ENCODE measurements at places on chromosomes 1 and 21.

DNA sequence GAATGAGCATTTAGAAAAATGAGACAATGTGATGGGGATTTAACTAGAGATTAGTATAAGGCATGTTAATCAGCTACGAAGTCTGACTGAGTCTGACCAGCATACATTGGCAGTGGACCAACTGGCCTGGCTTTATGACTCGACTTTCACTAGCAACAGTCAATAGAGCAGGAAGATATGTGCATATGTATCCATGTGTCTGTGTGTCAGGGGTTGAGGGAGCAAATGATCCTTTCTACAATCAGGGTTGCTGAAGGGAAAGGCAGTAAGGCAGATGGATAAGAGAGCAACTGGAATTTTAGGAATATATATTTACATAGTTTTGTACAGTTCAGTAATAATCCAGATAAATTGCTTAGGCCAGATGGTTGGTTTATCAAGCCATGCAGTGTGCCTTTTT lies 645.6 kb downstream of the PLA2G4A start:
- DNase-seq: no peak

DNA sequence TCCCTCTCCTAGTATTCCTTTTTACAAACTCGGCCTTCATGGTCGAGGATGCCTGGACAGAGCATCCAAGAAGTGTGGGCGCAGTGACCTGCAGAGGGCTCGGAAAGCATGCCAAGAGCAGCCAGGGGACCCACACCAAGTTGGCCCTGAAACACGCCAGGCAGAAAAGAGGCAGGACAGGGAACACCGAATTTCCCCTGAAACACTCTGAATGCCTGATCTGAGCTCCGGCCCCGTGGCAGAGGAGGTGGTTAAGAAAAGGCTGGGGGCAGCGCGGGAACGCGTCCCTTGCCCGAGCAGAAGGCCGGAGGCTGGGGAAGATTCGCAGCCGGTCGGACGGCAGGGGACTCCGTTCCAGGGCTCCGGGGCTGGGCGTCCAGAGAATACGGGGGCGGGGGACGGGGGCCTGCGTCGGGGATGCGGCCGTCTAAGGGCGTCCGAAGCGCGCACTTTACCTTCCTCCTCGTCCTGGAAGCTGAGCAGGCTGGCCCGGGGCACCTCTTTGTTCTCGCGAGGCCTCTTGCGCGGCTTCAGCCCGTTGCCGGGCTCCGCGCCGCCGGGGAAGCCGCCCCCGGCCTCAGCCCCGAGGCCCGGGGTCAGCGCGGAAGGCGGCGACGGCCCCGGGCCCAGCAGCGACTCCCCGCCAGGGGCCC lies 558 bp downstream of the PAXBP1 start:
- peak; percentile 47 for DNase-seq

- no peak for DNase-seq
Measured at GRCh38 chr21:31479714-31480113, 135.7 kb upstream of the TIAM1 start.

DNA sequence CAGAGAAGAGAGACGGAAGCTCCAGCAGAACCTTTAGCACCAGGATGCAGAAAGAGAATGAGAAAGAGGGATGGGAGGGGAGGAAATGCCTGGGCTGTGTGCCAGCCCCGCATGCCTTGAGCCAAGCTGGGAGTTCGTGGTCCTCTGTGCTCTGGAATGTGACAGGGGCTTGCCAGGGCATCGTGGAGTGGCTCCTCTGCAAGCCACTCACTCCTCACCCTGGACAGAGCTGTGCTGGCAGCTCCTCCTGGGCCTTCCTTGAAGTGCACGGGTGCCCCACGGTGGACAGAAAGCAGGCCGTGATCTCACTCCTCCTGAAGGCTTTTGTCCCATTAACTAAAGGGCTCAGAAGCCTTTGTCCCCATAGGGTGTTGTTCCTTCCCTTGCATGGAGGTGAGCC lies 34.8 kb upstream of the PRELP start:
- DNase-seq: no peak

GRCh38 chr1:19644681-19645410 lies 735 bp downstream of the NBL1 start:
- peak; percentile 57 for DNase-seq

DNA sequence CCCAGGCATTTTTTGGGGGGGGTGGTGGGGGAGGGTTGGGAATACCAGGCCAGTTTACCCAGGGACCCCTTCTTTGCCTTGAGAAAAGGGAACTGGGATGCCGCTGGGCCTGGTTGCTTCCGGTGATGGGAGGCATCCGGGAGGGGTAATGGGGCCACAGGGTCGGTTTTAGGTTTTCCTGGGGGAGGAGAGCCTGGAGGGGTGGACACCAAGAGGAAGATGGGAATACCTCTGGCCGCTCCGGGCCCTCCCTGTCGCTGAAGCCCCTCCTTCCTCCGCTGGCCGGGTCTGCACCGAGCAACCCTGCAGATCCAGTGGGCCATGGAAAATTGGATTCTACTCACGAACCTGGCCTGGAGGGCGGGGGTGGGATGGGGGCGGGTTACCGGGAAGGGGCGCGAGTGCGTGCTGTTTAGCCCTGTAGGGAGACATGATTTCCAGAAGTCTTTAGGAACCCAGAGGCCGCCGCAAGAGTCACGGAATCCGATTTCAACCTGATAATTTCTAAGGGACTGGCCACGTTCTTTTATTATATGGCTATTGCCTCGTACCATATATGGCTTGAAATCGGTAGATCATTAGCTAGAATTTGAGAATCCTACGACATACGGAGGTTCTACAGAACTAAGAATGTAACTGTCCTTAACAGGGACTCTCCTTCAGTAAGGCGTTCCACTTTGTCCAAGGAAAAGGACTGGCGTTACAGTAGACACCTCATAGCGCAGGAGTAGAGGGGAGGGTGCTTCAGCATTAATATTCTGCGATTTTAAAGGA lies 749 bp downstream of the AKIRIN1 start:
- DNase-seq: peak; percentile 13

DNA sequence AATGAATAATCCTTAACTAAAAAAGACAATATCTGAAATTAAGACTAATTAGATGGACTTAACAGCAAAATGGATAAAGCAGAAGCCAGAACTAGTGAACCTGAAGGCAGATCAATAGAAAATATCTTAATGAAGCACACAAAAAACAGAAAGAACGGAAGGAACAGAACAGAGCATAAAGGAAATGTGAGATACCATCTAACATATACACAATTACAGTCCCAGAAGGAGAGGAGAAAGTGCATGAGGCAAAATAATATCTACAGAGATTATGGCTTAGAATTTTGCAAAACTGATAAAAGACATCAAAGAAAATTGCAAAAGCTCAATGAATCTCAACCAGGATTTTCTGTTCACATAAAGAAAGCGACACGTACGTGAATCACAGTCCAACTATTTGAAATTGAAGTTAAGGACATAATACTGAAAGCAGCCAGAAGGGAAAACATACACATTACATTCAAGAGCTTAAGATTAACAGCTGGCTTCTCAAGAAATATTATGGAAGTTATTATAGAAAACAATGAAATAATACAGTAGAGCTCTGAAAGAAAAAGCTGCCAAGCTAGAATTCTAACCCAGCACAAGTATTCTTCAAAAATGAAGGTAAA lies 182.0 kb downstream of the CDC42BPA start:
- no peak for DNase-seq

- no peak for DNase-seq
Measured at GRCh38 chr1:6053206-6053546, 7.5 kb downstream of the KCNAB2 start.

GRCh38 chr1:54566438-54567141 lies 18.6 kb downstream of the ACOT11 start:
- DNase-seq: no peak

- no peak for DNase-seq
Measured at GRCh38 chr1:224294775-224295174, 35.2 kb downstream of the NVL start.

- no peak for DNase-seq
Measured at GRCh38 chr1:17075470-17076255, 21.8 kb upstream of the SDHB start.

- no peak for DNase-seq
Measured at GRCh38 chr1:60065199-60065598, 8.4 kb downstream of the C1orf87 start.
